ENCODE measurements at places on chromosomes 6 and 20.
A peak's percentile ranks its signal among the peaks of the same experiment; 100 is the strongest.

DNA sequence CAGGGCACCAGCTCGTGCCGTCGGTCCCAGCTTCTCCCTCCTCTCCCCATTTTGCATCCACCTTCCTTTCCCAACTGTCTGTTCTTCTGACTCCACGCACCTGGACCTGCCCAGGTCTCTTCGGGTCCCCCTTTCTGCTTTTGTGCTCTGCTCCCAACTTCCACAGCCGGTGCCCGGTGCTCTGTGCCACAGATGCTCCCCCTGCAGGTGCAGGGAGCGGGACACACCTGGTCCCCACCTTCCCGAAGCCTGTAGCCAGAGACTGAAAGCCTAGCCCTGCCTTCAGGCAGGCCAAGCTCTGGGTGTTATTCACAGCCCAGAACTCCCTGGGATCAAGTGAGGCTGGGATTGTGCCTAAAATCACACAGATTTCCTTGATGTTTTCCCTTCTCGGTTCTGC lies 24.6 kb upstream of the BMP7 start:
- no peak for DNase-seq

DNA sequence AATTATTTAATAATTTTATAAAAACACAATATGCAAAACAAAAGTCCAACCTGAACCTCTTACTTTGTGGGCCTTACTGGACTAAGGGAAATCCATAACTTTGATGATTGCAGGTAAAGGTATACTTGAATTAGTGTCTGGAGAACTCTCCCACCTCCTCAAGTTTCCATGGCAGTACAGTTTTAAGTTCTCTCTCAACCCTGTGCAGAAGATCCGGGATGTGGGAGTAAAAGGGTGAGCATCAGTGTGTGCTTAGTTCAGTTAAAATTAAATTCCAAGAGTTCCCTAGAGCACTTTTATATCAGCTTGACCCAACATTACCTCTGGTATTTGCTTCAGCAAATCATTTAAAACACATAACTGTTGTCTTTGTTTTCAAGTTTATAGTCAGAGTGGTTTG lies 47.5 kb downstream of the RIMS1 start:
- no peak for DNase-seq

GRCh38 chr6:27545271-27546046 lies 72.6 kb upstream of the ZNF184 start:
- DNase-seq: peak; percentile 31

GRCh38 chr6:105097288-105097687 lies 82.5 kb downstream of the POPDC3 start:
- DNase-seq: no peak

DNA sequence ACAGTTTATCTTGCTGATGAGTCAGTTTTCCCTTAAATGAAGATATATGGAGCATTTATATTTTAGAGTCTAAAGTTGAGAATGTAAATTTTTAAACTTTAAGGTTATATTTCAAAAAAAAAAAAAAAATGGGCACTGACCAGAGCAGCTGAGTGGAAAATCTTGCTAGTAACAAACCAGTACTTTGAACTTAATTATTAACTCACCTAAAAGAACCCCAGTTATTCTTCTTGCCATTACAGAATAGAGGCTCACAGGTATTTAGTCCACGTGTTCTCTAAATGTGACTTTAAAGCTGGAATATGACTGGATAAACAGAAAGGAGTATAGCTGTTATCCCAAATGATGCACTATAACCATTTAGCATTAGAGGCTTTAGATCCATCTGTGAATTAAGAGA lies 178.4 kb downstream of the COL9A1 start:
- no peak for DNase-seq

GRCh38 chr6:125323376-125323775 lies 21.6 kb upstream of the HDDC2 start:
- no peak for DNase-seq

- no peak for DNase-seq
These were observed 91.7 kb upstream of the C6orf118 start for GRCh38 chr6:165401092-165401491.

DNA sequence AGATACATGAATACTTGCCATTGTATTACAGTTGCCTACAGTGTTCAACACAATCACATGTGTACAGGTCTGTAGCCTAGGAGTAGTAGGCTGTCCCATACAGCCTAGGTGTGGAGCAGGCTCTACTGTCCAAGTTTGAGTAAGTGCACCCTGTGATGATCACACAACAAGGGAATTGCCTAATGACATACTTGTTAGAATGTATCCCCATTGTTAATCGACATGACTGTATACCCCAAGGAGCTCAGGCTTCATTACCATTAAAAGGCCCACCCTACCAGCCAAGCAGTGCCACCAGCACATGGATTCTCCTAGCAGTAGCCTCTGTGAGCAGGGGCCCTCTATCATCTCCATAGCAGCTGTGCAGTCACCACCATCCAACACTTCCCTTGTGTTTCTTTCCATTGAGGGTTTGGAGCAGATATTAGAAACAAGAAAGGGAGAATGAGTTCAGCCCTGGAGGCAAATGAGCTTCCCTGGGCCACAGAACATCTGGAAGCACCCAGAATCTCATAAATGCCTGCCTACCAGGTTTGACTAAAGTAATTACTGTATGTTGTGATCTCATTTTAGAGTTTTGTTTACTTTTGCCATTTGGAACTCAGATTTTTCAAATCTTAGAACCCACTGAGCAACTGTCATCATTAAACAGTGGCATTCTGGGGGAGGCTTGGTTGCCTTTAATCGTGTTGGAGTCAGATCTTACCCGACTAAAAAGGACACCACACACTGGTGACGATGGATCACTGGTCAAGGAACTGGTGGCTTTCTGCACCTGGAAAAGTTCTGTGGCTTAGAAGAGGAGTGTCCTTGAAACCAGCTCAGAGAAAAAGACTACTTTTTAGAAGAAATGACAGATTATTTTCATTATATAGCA lies 104.9 kb downstream of the TULP4 start:
- DNase-seq: no peak
